Naive thymus-derived CD4-positive, alpha-beta T cell (primary cell): ENCODE measurements at places on chromosomes 11 and 22. TPM values are rescaled to one million over a fixed set of nuclear protein-coding genes. Genes with fewer than 3 reads are reported as not detected.

Gene P2RX6
- total RNA-seq, result 0.10 and 0.46 TPM in 2 replicates

Gene C11orf24
- 15.4 TPM for total RNA-seq

Gene MMP27
- total RNA-seq, result not detected

Gene ACR
- not detected in 2 replicates for total RNA-seq

Gene BIK
- 1.6 TPM for total RNA-seq

Gene KRTAP5-7
- not detected for total RNA-seq

Gene MPZL3
- total RNA-seq, result 17.0 TPM

Gene MAPK8IP2
- 0.15 and 0.24 TPM in 2 replicates for total RNA-seq

Gene NCAM1
- not detected for total RNA-seq

Gene IL10RA
- 269 and 280 TPM in 2 replicates for total RNA-seq

- DNase-seq, result no peak
These were observed 21.5 kb upstream of the GSTP1 start for GRCh38 chr11:67561971-67562619.

DNA sequence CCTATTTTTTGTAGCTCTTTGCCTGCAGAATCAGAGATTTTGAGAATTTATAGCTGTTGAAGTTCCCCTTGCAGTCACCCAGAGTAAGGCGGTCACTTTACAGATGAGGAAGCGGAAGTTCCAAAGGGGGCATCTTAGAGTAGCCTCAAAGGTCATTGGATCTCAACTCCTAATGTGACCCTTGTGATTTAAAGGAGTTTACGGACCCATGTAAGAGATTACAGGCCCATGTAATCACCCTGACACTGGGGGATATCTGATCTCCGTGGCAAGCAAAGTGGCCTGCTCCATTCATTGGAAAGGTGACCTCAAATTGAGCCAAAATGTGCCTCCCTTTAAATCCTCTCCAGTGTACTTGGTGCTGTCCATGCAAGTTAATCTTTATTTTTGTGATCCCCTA is 15.7 kb downstream of the P2RX3 start:
- no peak for DNase-seq

- no peak for DNase-seq
These were observed 76.2 kb upstream of the TP53I11 start for GRCh38 chr11:45026835-45027234.

DNA sequence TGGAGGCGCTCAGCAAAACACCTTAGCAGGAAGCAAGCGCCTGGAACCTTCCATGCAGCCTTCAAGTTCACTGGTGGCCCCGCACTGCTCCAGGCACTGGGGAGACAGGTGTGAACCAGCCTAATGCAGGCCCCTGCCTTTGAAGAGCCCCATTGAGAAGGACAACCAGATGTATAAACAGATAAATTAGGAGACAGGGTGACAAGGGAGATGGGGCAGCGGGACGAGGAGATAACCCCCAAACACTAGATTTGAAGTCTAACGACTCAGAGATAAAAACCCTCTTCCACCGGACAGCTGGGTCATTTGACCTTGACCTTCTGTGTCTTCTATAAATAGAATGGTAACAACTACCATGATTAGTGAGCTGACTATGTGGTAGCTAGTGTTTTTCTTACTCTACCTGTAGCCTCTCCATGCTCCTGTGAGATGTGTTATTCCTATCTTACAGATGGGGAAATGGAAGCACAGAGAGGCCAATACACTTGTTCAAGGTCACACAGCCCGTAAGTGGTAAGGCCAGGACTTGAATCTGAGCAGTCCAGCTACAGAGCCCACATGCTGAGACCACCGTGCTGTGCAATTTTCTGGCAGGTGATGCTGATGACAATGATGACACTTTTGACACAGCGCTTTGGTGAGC is 2.0 kb upstream of the PDGFB start:
- DNase-seq, result no peak

- no peak for DNase-seq
These were observed 438.1 kb downstream of the SOX6 start for GRCh38 chr11:15918212-15918611.

DNA sequence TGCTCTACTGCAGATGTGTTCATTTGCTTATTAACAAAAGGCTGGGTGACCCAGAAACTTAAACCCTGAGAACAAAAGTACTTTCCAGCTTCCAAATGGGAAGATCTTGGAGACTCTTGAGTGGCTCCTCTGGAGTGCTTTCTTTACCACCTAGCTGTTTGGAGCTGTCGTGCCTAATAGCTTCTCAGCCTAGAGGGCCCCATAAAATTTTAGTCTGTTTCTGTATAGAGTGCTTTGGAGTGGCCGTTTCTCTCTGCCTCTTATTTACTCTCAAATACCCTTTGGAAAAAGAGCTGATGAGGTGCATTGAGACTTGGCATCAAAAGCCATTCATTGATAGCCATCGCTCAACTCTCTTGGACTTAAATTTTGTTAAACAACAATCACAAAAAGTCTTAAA is 50.7 kb downstream of the ZNRF3 start:
- DNase-seq, result no peak

GRCh38 chr11:34134765-34135164 is 29.3 kb downstream of the NAT10 start:
- DNase-seq, result no peak

- no peak for DNase-seq
These were observed 119.6 kb downstream of the DYNC2H1 start for GRCh38 chr11:103228807-103229206.

GRCh38 chr22:29359469-29359868 is 28.9 kb downstream of the AP1B1 start:
- DNase-seq, result no peak

DNA sequence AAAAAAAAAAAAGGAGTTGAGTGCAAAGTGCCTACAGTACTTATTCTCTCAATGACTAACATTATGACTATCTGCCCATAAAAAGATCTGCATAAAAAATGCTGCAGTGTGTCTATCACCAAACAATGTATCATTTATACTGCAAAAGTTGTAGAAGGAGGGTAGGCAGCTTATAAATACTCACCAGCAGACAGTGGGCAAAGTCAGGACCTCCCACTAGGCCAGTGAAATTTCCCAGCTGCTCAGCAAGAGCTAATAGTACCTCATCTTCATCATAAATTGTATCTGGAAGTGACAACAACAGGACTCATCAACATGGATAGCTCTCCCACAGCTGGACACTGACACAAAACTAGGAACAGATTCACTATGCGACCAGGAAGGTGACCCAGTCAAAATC is 1.6 kb downstream of the PPP2R1B start:
- no peak for DNase-seq

DNA sequence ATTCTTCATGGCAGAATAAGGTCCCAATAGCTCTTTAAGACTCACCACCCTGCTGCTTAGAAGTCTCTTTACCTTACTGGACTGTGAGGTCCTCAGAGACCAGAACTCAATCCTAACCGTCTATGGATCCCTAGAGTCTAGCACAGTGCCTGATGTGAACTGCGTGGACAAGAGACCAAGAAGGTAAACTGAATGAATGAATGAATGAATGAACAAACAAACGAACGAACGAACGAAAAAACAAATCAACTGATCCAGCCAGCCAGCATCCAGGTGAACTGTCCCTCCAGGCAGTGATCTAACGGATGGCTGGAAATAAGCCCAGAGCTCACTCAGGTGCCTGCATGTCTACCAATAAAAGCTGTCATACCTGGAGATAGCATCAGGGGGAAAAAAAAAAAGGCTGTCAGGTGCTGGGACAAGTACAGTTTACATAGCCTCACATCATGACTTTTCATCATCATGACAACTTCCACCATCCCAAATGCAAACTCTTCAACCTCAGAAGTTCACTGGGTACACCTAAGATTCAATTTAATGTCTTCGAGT is 59.8 kb downstream of the PACSIN2 start:
- DNase-seq, result no peak

- DNase-seq, result no peak
These were observed 274.6 kb downstream of the BRD1 start for GRCh38 chr22:49553076-49553475.

- no peak for DNase-seq
These were observed 468 bp downstream of the DDIAS start for GRCh38 chr11:82901922-82902485.

GRCh38 chr11:45057938-45058646 is 88.3 kb upstream of the PRDM11 start:
- DNase-seq, result no peak

- DNase-seq, result no peak
These were observed 42.7 kb downstream of the DNHD1 start for GRCh38 chr11:6539748-6540268.

- no peak for DNase-seq
These were observed 151.7 kb downstream of the SWAP70 start for GRCh38 chr11:9815486-9816136.

DNA sequence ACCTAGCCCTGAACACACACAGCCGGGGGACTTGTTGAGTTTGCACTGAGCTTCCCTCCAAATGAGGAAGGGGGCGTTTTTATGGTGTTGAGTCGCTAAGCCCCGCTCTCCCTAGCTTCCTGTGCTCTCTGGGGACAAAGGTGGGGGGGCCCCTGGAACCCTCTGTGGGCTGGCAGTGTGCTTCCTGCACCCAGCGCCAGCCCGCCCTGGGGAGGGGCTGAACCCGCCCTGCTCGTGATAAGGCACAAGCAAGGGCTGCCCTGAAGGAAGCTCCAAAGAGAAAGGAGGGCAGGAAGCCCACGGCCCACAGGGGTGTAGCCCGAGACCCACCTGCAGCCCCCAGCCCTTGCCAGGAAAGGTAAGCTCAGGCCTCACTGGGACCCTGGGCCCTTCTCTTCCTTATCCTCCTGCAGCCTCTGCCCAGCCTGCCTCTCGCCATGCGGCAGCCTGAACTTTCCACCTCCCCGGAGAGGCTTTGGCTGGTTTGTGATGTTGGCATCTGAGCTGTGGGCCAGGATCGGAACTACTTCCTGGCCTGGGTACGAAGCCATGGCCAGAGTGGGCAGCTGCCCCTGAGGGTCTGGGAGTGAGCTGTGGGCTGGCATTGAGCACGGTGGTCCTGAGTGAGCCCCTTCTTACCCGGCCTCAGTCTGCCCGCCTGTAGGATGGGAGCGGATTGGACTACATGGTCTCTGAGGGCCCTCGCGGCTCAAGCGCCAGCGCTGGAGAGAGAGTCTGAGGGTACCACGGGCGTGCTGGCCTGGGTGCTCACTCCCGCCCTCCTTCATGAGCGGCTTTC is at the start of gene FERMT3:
TSS of gene FERMT3 (plus strand) at position 265 of the 799 bp plus-strand sequence. CDS start 644 bp downstream, outside the sequence.
- peak; percentile 73 for DNase-seq

DNA sequence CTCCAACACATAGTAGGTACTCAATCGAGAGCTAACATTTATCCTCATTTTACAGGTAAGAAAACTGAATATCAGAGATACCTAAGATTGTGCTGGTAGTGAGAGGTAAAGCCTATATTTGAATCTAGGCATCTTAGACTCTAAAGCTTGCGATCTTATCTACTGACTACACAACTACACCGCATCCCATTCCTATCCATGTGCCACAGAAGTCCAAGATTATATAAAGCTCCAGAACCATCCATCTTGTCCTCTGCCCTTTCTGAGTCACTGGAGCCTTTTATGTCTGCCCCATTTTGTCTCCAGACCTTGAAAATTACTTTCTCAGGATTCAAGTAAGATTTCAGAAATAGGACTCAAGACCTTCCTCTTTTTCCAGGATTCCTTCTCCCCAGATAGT is 84.4 kb downstream of the OR5AK2 start:
- DNase-seq, result no peak

- no peak for DNase-seq
These were observed 1327.0 kb downstream of the BRD1 start for GRCh38 chr22:48500471-48501230.

- DNase-seq, result no peak
These were observed 24.8 kb upstream of the PKNOX2 start for GRCh38 chr11:125139778-125140177.

- DNase-seq, result no peak
These were observed 1079.4 kb downstream of the BRD1 start for GRCh38 chr22:48748113-48748859.

DNA sequence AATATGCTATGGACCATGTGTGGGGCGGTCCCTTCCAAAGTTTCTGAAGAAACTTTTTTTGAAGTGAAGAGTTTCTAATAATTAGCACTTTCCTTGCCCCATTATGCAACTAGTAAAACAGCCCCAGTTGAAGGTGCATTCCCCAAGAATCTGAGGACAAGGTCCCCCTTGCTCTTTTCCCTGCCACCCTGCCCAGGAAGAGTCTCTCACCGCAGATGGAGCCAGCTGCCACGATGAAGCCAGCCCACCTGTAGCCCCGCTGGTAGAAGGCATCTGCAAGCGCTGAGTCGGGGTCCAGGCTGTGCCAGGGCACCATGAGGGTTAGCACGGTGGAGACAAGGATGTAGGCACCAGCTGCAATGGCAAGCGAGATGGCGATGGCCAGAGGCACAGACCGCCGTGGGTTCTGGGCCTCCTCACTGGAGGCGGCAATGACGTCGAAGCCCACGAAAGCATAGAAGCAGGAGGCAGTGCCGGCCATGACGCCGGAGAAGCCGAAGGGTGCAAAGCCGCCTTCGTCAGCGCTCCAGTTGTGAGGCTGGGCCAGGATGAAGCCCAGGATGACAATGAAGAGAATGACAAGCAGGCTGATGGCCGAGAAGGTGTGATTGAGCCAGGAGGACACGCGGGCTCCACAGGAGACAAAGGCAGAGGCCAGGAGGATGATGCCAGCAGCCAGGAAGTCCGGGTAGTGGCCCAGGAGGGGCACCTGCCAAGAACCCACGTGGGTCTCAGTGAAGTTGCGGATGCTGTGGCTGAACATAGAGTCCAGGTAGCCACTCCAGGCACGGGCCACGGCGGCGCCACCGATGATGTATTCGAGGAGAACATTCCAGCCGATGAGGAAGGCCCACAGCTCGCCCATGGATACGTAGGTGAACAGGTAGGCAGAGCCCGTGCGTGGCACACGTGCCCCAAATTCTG is 1.5 kb downstream of the SLC7A4 start:
- no peak for DNase-seq

DNA sequence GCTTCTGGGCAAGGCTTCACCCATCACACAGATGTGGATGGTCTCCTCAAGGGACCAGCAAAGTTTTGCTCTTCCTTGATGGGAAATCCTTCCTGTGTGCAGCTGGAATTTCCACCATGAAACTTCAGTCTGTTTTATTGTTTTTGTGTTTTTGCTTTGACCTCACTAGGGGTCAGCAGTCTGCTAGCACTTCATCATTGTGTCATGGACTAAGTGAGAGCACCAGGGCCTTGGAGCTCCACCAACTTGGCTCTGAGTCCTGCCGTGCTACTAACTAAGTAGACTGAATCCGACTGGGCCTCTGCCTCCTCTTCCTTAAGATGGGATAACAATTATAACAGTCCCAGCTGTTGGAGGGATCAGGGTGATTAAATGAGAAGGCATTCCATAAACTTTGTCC is 305.8 kb upstream of the NCAM1 start:
- no peak for DNase-seq
